Stimulated activated CD8-positive, alpha-beta memory T cell treated with anti-CD3 and anti-CD28 coated beads, Interleukin-2, amount 100 ng/mL, for 1 hour (primary cell): ENCODE measurements at places on chromosomes 11 and 22.

- DNase-seq: no peak
Measured at GRCh38 chr22:46604306-46604690, 15.9 kb upstream of the GRAMD4 start.

GRCh38 chr11:111977146-111978027 lies 40.2 kb downstream of the DIXDC1 start:
- DNase-seq: no peak

DNA sequence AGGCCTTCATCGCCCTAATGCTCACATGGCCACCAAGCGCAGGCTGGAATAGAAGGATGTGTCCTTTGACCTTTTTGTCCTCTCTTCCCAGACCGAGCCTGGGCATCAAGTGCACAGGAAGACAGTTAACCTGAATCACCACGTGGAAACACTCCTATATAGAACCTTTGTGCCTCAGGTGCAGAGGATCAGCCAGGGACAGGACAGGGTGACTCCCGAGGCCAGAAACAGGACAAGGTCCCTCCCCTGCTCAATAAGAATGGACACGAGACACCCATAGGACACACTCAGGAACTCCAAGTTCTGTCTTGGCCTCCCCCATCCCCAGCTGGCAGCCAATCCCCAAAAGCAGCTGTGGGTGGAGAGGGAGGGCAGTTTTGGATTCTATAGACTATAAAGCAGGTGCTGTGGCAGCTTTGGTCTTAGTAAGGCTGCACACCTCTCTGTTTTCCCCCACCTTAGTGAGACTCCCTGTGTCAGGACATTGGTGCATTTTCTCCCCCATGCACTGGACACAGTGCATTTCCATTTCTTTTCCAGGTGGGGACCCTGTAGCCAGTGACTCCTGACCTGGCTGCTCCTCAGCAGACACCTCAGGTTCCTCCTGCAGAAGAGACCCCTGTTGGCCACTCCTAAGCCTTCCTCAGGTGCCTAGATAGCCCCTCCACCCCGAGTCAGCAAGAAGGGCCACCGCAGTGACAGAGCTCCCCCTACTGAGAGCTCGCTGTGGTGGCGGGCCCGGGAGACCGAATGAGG lies 43.6 kb upstream of the POU2AF1 start:
- DNase-seq: peak; percentile 9

DNA sequence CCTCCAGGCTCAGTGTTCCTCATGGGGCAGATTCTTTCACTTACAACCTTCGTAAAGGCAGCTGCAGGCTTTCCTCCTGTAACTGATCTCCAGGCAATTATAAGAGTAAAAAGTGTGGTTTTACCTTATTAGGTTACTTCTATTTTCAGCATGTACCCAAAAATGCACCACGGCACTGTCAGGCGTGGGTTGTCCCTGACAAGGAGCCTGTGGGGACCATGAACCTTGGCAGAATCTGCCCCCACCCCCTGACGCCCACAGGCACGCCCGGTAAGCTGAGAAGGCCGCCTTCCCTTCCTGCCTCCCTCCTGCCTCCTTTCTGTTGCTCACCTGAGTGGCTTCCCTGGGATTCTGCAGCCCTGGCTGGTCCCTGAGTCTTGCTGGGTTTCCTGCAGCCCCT lies 1383.3 kb downstream of the TBC1D22A start:
- no peak for DNase-seq

- no peak for DNase-seq
Measured at GRCh38 chr11:129592191-129592590, 216.5 kb downstream of the BARX2 start.

- no peak for DNase-seq
Measured at GRCh38 chr11:12402691-12403120, 25.3 kb downstream of the PARVA start.

DNA sequence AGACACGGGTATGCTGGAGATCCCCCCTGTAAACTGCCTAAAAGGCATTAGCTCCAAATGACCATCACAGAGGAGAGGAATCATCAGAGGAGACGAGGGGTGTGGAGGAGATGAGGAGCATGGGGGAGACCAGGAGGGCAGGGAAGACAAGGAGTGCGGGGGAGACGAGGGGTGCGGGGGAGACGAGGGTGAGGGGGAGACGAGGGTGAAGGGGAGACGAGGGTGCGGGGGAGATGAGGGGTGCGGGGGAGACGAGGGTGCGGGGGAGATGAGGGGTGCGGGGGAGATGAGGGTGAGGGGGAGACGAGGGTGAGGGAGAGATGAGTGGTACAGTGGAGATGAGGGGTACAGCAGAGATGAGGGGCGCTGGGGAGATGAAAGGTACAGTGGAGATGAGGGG lies 17.5 kb upstream of the GAL start:
- no peak for DNase-seq

- DNase-seq: no peak
Measured at GRCh38 chr22:17634696-17635095, 3.9 kb upstream of the BCL2L13 start.

- DNase-seq: no peak
Measured at GRCh38 chr11:64419818-64420485, 61.0 kb downstream of the RPS6KA4 start.

DNA sequence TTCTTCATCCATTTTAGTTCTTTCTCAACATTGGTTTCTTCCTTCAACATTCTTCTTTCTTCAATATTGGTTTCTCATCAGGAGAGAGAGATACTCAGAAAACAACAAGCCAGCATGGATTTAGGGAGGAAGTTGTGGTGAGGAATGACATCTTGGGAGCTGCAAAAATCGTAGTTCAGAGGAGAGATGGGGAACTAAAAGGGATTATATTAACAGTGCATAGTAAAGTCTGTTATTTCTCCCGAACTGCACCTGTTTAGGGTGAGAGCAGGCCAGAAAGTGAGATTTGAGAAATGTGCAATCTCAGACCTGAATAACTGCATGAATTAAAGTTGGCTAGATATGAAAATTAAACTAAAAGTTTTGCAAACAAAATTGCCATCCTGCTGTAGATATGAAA lies 94.5 kb downstream of the CASP12 start:
- no peak for DNase-seq

GRCh38 chr11:14971865-14972580 lies at the start of gene CALCA:
Gene CALCA (minus strand): TSS chr11:14972351. CDS start chr11:14971192, 1,159 bp downstream.
- no peak for DNase-seq
